ENCODE measurements at places on chromosomes 6 and 20.

DNA sequence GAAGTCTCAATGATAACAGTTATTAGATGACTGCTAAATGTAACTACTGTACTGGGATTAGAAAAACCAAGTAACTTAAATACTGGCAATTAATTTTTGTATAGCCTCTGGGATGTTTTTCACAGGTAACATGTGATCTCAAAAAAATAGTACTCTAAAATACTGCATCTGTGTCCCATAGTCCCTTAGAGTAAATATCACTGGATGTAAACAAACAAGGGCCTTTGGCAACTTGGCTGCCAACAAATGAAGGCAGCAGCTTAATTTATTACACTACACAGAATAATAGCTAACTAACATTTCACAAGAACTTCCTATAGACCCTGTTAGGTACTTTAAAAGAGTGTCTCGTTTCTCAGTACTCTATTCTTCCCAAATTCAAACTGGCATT, 14.0 kb downstream of the ARHGAP18 start:
- no peak for DNase-seq

DNA sequence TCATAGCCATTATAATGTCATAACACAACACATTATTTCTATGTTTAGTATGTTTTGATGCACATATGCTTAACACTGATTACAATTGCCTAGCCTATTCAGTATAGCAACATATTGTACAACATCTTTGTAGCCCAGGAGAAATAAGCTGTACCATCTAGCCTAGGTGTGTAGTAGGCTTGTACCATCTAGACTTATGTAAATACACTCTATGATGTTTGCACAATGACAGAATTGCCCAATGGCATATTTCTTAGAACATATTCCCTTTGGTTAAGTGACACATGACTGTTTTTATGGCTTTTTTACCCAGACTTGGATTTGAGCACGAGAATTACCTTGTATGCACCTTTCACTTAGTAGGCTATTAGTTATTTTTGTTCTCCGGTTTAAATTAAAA, 64.5 kb upstream of the HIVEP1 start:
- DNase-seq, result no peak

- DNase-seq, result no peak
Measured at GRCh38 chr6:56243518-56244070, 3.8 kb downstream of the COL21A1 start.

DNA sequence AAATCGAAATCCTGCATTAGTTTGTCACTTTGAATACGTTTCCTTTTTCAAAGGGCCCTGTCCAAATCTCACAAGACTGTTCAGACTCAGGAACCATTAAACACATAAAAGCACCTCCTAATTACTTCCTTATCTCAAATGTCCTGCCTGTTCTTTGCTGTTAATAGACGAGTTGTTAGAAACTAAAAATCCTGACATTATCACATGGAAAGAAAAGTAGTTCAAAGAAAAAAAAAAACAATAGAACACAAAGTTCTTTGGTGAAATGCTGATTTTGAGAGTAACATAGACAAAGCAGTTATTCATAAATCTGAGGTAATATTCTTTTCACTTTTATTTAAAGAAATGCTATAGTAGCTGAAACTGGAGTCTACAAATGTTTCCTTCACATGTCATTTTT, 12.1 kb upstream of the TAB2 start:
- DNase-seq, result no peak

- DNase-seq, result peak; percentile 57
Measured at GRCh38 chr20:6074145-6074561, 20.3 kb upstream of the LRRN4 start.

GRCh38 chr20:57526087-57526884, 1.3 kb upstream of the CTCFL start:
- peak; percentile 45 for DNase-seq

- DNase-seq, result no peak
Measured at GRCh38 chr20:58629215-58629580, 21.9 kb upstream of the STX16 start.

GRCh38 chr6:128186729-128187128, 285.9 kb upstream of the THEMIS start:
- DNase-seq, result no peak

DNA sequence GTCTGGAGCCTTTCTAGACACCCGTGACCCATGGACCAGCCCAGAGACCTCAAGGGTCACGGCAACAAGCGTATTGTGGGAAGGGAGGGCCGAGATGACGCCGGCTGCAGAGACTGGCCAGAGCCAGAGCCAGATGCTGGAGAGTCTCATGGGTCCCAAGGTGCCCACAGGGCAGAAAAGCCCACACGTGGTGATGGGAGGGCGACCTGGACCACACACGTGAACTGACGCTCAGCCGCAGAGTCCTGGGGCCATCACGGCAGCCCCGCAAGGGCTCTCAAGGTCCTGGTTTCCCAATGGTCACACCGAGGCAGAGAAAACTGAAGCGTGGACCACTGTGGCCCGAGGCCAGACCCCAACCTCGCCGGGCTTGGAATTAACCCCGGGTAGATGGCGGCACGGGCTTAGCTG, 92.6 kb downstream of the YTHDF1 start:
- no peak for DNase-seq

GRCh38 chr6:109454496-109455436, 806 bp downstream of the MICAL1 start:
- peak; percentile 89 for DNase-seq

DNA sequence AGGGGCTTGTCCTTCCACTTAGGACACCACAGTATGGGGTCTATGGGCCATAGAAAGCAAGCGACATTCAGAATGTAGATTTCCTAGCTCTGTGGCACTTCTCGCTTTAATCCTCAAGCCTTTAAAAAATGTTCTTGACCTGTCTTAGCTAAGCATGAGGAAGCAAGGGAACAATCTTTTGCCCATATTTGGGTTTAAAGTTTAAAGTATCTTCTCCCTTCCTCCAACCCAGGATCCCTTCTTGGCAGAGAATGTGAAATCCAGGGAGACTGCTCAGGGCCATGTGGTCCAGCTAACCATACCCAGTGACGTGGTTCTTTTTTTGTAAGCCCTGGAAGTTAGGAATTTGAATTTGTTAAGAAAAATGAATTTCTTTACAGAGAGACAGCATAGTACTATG, 289.9 kb downstream of the BTBD9 start:
- no peak for DNase-seq

DNA sequence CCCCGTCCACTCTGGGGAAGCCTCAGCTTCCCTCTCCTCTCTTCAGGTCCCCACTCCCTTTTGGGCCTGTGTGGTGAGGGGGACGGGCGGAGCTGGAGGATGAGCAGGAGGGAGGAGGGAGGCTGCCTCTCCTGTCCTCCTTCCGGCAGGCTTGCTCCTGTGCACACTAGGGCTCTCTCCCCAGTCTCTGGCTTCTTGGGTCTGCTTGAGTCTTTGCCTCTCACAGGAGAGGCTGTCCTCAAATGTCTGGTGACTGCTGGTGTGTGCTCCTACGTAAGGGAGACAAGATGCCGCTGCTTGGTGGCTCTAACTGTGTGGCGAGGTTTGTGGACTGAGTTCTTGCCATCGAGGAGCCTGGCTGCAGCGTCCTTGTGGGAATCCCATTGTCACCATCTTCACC, 8.8 kb upstream of the SMOC2 start:
- no peak for DNase-seq

DNA sequence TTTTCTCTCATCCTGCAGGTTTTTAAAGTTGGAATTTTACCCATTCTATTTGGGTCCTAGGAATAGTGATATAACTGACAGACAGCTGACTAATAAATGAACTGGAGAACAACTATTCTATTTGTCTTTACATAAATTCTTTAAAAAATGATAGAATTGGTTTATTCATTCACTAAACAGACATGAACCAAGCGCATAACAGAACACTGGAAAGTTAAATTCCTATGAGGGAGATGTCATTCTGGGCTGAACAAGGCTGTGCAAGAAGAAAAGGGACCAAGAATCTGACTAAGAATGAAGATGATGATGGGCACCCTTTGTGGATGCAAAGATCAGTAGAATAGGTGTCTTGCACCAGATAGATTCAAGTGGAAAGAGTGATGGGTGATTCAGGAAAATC, 256.3 kb upstream of the SASH1 start:
- DNase-seq, result no peak

- peak; percentile 67 for DNase-seq
Measured at GRCh38 chr6:27078734-27079357, 168.7 kb upstream of the PRSS16 start.

DNA sequence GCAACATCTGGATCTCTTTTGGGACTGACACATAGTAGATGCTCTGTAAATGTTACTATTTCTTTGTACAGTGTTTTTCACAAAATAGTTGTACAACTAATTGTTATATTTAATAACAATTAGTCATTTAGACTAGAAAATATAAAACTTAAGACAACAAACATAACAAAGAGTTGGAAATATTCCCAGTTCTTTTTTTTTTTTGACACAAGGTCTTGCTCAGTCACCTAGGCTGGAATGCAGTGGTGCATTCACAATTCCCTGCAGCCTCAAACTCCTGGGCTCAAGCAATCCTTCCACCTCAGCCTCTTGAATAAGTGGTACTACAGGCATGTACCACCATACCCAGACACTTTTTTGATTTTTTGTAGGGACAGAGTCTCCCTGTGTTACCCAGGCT, 105.8 kb downstream of the UTRN start:
- no peak for DNase-seq

- DNase-seq, result no peak
Measured at GRCh38 chr6:40075056-40075590, 140.9 kb upstream of the MOCS1 start.

GRCh38 chr6:161226009-161226964, 47.6 kb downstream of the AGPAT4 start:
- DNase-seq, result no peak

- DNase-seq, result no peak
Measured at GRCh38 chr20:59211208-59211765, 47.7 kb downstream of the ZNF831 start.
